ENCODE measurements at places on chromosomes 4 and X. TPM values are rescaled to one million over a fixed set of nuclear protein-coding genes. Genes with fewer than 3 reads are reported as not detected.

GRCh38 chr4:145566086-145566708, 53.0 kb upstream of the MMAA start:
- no peak for DNase-seq

DNA sequence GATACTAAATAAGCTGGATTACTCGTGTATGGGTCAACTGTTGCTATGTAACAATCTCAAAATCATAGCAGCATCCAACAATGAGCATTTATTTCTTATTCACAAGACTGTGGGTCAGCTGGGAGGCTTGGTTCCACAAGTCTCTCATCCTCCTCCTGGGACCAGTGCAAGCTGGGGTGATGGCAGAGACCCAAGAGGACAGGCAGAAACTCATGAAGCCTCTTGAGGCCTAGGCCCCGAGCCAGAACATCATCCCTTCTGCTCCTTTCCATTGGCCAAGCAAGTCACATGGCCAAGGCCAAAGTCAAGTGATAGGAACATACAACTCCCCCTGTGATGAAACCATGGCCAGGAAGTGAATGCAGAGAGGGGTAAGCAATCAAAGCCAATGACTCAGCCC, 422.1 kb downstream of the BCOR start:
- DNase-seq = no peak

DNA sequence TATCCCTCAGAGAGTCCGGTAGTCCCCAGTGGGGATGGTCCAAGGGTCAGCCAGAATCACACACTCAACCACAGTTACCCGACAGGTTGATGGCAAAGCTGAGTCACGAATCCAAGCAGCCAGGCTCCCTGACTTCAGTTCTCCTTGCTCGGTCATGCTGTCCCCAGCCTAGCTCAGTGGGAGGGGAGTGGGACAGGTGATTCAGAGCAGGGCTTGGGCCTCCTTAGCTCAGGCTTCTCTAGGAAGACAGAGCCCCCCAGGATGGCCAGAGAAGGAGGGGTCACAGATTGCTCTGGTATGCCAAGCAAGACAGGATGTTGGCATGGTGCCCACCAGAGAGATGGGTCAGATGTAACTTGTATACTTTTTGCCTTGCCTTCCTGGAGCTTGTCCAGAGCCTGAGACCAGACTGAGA, 66.5 kb downstream of the EFNB1 start:
- DNase-seq = no peak

DNA sequence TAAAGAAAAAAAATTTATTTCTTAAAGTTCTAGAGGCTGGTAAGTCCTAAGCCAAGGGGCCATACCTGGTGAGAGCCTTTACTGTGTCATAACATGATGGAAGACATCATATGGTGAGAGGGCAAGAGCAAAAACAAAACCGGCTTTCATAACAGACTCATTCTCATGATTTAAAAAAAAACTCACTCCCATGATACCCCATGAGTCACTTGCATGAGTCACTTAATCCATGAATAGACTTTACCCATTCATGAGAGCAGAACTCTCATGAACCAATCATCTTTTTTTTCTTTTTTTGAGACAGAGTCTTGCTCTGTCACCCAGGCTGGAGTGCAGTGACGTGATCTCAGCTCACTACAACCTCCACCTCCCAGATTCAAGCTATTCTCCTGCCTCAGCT, 369.7 kb upstream of the DIAPH2 start:
- DNase-seq = no peak

DNA sequence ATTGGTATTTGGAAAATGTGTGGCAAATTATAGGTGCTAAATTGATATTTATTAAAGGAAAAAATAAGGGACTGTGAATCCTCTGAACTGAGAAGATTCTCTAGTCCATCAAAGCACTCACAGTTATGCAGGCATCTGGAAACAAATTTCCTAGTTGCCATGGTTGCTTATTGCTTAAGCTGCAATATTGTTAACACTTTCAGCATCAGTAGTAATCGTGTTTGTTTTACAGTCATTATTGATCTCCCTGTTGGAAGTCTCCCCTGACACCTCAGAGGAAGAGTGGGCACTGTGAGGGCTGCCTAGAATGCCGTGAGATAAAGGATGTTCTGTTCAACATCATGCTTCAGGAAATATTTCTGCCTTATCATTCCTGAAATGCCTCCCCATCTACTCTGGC, 2004.3 kb upstream of the ADGRL3 start:
- no peak for DNase-seq

DNA sequence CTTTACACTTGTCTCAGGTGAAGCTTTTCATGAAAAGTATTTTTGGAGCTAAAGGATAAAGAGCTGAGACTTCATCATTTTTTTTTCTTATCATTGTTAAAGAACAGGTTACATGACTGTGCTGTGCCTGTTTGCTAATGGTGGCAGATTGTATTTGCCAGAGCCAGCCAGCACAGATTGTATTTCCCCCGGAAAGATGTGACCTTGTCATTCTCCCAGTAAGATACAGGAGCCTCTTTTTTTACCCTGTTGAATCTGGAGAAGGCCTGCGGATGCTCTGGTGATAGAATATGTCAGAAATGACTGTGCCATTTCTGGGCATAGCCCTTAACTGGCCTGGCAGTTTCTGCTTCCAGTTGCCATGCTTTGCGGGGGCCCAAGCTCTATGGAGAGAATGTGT, 91.9 kb downstream of the GPRIN3 start:
- DNase-seq = no peak

DNA sequence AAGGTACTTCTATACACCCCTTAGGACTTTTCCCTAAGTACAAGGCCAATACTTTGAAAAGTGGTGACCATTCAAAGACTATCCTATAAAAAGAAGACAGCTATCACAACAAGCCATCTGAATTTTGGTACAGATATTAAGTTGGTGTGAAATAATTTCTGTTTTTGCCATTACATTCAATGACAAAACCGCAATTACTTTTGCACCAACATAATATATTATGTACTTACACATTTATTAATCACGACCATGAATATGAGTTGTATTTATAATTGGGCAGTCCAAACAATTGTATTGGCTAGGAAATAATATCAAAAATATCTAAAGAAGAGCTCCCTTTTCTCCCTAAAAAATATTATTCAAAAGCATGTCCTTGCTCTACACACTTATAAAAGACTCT, 215.7 kb downstream of the TMA16 start:
- DNase-seq = no peak

GRCh38 chr4:120858776-120859175, 63.8 kb downstream of the PRDM5 start:
- no peak for DNase-seq

DNA sequence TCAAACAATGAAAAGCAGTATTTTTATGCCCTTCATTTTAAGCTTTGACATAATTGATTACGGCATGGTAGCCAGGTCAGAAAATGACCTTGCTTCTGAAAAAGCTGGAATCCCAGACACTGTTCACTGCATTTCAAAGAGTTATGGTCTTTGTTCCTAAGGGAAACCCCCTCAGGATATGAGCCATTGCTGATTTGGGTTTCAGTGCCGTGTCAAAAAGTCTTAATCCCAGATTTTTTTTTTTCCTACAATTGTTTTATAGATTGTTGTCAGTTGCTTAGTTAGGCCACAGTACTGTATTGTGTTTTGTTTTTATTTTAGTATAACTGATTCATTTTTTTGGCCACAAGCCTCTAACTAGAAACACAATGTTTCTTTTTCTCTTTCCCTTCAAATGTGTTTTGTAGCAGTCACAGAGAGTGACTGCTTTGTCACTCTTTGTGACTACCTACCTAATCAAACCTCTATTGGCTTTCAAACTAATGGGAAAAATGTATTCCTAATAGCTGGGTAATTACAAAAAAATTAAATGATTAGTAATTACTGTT, 10.3 kb downstream of the WDR44 start:
- DNase-seq = no peak

DNA sequence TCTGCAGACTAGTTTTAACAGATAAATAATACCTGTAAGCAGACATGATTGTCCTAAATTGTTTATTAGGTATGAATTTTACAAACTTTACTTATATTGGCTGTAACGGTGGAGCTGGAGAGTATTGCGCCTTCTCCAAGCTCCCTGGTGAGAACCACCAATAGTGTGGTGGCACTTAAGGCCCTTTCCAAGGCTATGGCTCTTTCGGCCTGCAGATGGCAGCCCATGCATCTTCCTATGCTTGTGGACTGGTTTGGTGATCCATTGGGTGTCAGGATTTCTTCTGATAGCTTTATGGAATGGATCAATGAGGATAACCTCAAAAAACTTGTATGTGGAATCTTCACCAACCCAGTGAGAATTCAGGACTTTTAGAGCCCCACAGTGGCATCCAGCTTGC, 7.8 kb downstream of the LARP1B start:
- no peak for DNase-seq

DNA sequence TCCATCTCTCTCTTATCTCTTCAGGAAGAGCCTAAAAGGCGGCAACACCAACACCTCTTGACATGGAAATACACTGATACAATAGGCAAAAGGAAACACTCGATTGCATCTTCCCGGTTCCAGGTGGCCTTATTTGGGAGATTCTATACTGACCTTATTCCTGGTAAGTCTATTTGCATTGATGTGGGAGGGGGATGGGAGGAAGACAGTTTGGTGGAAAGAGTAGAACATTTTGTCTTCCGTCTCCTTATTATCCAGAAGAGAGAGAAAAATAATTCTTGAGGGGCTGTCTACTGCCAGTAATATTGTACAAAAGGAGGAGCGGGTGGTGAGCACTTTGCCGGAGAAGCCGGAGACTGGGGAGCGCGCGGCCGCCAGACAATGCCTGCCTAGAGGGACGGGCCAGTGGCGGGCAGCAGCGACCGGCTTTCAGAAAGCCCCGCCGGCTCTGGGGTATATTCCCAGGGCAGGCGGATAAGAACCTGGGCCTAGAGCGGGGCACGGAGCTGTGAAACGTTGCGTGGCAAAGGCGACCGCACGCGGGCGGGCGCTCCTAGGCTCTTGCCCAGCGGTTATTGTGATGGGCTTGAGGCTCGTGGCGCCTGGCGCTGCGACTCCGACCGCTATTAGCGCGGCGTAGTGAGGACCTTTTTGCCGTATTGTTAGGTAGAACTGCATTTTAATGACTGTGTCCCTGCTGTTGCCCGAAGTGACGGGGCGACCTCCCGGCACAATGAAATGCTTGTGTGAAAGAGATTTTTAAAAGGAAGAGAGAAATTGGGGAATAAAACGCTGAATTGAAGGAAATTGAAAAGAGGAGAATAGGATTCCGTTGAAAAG, 518 bp downstream of the PRDM8 start:
- no peak for DNase-seq

DNA sequence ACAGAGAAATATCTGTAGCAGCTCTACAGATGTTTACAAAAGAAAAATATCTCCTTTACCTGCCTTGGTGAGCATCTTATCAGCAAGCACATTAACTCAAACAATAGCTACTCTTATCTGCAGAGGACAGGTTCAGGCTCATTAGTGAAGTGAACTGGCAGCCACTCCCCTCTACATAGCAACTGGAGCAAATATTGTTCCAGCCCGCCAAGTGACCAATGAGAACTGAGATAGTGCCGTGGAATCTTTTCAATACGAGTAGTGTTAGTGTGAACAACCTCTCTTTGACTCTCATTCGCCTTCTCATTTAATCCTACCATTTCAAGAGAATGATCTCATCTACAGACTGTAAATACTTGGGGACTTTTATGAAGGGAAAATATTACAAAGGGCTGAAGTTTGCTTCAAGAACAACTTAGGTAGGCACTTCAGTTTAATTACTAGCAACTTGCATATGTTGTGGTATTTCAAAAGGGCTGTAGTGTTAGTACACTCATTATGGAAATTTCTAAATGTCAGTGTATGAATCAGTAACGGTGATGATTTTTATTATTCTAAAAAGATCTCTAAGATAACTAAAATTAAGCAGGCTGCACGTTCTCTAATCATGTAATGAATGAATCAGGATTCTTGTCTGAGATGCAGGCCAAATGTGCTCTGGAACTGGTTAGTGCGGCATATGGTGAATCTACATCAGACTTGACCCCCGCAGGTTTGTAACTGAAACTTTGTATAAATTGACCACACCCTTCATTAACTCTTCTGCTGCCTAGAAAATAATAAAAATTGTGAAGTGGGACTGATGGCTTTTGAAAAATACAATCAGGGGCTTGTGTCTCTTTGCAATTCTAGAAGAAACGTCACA, 72.4 kb downstream of the PALLD start:
- no peak for DNase-seq

GRCh38 chr4:82988323-82988832, 22.2 kb downstream of the LIN54 start:
- DNase-seq = no peak

GRCh38 chr4:189845145-189845846, 95.4 kb upstream of the FRG1 start:
- DNase-seq = no peak

GRCh38 chr4:94251094-94251493, 43.4 kb downstream of the SMARCAD1 start:
- no peak for DNase-seq

GRCh38 chr4:1249731-1250526, 999 bp upstream of the CTBP1 start:
- DNase-seq = peak; percentile 60

GRCh38 chrX:120450163-120450562, 18.9 kb downstream of the LAMP2 start:
- peak; percentile 20 for DNase-seq

DNA sequence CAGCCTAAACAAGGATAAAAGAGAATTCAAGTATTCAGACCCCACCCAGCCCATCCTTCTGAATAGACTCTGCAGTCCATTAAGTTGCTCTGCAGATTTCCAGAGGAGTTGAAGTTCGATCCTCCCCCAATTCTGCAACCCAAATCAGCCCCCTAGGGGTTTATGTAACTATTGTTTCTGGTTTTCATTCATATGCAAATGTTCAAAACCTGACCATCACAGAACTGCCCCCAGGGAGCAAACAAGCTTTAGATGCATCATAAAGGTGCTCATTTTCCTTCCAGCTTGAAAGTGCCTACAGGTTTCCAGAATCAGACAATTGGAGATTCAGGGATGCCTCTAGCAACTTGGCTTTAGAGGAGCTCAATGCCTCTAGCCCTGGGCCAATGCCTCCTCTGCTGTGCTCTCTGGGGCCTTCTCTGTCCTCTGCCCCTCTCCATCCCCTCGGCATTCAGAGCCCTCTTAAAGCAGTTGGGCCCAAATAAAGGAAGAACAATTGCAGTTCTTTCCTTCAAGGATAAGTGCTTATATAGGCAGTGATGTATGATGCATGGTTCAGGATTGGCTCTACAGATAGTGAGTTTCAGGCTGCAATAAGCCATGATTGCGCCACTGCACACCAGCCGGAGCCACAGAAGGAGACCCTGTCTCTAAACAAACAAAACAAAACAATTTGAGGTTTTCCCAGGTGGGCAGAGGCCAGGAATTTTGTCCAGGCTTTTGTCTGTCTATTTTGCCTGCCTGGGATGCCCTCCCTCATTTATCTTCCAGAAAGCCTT, 23.5 kb upstream of the SPINK2 start:
- no peak for DNase-seq

The NUDT11 gene
- polyA plus RNA-seq = not detected

The GPR78 gene
- polyA plus RNA-seq = not detected

The VCX gene
- polyA plus RNA-seq = not detected

The CCKAR gene
- not detected for polyA plus RNA-seq

The KLHL4 gene
- polyA plus RNA-seq = not detected

The WDR17 gene
- not detected for polyA plus RNA-seq

The XAGE1A gene
- polyA plus RNA-seq = not detected

The POU4F2 gene
- polyA plus RNA-seq = not detected

The GABRG1 gene
- polyA plus RNA-seq = not detected

The RAB40AL gene
- polyA plus RNA-seq = not detected

All from CD4-positive, CD25-positive, alpha-beta regulatory T cell (primary cell).